Iris pigment epithelial cell (primary cell): ENCODE measurements at places on chromosomes 3 and 15.

GRCh38 chr3:53144446-53144845 is 14.2 kb upstream of the RFT1 start:
- DNase-seq: no peak

- DNase-seq: no peak
These were observed 71.7 kb downstream of the RPLP1 start for GRCh38 chr15:69524296-69524695.

DNA sequence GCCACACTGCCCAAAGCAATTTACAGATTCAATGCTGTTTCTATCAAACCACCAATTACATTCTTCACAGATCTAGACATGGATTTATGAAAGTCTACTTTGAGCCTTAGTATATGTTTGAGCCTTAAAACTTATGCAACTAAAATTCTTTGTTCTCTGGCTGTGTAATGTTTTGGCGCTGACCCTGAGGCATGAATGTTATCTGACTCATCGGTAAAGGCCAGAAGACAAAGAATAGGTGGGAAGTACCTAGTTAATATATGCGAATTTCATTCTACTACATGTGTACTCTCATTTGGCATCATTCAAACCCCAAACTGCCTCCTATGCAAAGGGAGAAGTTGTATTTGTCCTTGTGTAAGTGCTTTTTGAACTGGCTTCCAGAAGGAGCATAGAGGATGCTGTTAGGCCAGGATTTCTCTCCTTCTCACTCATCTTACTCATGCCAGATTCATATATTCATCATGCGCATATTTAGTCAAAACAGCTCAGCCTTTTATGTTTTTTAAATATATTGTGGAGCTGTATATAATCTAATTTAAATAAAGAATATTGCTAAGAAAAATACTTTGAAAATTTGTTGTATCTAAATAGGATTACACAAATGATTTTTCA is 204.2 kb downstream of the NFKBIZ start:
- peak; percentile 87 for DNase-seq

GRCh38 chr3:169811631-169812331 is 889 bp upstream of the LRRIQ4 start:
- peak; percentile 78 for DNase-seq

DNA sequence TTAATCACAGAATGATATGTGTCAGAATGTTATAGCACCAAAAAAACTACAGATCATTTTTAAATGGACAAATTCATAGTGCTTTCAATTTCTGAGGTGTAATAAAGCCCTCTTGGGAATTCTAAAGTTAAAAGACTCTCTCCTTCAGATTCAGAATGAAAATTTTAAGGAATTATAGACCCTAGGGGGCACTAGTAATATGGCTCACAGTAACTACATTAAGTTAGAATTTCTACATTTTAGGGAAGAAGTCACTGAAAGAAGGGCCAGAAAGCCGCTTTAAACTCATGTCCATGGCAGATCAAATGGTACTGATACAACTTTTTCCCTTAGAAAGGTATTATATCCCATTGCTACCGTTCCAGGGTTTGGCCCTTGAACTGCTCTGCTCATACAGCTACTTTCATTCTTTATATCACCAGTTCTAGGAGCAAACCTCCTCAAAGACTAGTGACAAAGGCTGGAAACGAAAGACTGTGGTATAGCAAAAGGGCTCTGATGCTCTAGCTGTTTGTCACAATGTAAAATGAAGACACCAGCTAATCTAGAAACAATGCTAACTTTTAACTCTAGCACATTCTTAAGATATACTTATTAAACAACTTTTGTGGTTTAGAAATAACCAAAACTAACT is 18.1 kb downstream of the DAZL start:
- no peak for DNase-seq

DNA sequence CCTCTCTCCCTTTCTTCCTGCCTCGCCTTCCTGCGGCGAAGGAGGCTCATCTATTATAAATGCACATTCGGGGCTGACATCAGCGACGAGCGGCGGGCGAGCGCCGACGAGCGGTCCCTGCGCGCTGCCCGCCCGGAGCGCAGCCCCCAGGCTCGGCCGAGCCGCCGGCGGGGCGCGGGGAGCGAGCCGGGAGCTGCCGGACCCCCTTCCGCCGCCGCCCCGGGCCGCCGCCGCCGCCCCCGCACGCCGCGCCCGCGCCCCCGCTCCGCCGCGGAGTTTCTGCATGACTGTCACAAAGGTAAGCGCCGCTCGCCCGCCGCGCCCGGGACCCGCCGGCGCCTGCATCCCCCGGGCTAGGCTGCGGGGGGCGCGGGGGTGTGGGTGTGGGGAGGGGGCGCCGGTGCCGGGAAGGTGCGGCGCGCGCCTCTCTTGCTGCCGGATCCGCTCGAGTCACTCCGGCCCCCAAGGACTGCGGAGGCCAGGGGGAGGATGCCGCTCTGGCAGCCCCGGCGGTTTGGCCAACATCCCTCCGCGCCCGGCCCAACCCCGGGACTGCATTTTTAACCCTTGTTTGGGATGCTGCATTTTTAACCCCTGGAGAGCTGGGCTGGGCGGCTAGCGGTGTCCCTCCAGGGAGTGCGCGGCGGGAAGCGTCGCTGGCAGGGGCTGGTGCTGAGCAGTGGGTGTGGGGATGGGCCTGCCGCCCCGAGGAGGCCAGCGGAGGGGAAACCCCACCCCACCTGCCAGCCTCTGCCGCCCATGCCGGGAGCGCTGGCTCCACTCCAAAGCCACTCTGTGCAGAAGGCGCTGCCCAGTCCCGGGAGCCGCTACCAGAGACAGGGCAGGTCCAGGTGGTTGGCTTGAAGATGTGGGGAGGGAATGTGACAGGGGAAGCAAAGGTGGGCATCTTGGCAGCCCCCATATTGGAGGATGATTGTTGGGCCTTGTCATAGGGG is at the start of gene CORO2B:
Gene CORO2B (plus strand): TSS at position 14 of the 956 bp plus-strand sequence. CDS start 270 bp downstream, at position 284.
- DNase-seq: peak; percentile 18

DNA sequence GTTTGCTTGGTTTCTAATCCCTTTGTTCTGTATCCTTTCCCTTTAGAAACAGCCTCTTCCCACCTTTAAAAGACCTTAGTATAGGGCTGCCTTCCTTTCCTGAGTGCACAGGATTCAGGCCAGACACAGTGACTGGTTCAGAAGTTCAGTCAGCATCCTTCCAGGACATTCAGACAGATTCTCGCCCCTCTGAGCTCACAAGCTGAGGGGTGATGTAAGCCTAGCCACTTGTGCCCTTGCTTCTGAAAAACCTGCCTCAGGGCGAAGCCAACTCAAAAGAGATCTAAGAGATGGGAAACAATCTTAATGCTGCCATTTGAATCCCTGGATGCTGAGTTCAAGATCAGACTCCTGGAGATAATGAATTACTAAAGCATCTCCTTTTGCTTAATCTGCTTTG is 6.7 kb upstream of the NSMCE3 start:
- DNase-seq: no peak

- DNase-seq: no peak
These were observed 56.2 kb downstream of the ABHD2 start for GRCh38 chr15:89144491-89144890.

DNA sequence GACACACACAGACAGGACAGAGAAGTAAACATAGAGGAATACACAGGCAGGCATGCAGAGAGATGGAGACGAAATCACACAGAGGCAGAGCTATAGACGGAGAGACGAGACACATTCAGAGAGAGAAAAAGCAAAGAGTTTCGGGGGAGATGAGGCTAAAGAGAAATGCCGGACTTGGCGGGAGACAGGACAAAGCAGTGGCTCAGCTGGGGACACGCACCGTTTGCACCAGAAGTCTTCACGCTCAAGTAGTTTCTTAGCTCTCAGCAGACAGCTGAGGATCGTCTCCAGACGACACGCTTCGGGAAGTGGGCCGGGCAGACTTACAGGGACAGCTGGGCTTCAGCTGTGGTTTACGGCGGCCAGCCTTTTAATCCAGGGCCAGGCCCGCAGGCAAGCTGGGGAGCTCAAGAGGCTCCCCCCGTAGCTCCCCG is 56.2 kb upstream of the DLG1 start:
- DNase-seq: peak; percentile 78

DNA sequence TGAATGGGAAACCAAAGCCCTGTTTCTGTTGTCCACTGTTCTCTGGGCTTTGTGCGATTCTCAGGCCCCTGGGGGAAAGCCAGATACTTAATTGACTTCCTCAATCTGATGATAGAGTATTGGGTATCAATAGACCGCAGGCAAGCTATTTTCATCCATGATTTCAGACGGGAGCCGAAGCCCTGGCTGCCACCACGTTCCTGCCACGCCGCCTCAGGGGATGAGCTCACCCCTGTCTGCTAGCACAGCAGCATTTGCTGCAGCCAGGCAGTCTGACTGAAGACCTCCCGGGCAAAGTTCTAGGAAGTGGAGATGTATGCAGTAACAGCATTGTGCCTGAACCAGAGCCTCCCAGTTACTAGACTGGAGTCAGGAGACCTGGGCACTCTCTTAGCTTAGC is 69.8 kb downstream of the ISG20 start:
- DNase-seq: no peak

- no peak for DNase-seq
These were observed 43.6 kb downstream of the LDHAL6B start for GRCh38 chr15:59250249-59250648.

DNA sequence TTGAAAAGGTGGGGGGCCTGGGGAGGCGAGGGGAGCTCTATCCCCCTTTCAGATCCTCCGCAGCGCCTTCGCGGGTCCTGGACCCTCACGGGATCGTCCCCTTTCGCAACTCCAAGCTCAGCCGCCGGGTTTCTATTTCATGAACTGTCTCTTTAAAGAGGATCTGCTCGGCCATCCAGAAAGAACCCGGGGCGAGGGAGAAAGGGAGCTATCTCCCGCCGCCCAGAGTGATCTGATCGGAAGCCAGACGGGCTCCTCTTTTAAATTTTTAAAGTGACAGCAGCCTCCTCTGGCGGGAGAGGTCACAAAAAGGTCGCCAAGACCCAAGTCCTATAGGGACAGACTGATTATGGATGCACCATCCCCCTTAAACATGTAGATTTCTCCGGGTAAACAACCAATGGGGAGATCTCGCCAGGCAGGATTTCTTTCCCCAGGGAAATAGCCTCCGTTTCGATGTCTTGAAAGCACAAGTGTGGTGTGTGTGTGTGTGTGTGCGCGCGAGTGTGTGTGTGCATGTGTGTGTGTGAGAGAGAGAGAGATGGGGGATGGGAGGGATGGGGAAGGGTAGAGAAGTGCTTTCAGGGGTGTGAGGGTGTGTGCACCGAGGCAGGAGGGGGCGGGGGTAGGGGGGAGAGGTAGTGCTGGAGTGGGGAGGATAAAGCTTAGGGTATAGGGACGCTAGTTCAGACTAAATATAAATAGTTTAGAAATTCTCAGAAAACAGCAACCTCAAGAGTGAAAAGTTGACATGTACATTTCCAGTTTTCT is 516.1 kb downstream of the MECOM start:
- DNase-seq: peak; percentile 62

DNA sequence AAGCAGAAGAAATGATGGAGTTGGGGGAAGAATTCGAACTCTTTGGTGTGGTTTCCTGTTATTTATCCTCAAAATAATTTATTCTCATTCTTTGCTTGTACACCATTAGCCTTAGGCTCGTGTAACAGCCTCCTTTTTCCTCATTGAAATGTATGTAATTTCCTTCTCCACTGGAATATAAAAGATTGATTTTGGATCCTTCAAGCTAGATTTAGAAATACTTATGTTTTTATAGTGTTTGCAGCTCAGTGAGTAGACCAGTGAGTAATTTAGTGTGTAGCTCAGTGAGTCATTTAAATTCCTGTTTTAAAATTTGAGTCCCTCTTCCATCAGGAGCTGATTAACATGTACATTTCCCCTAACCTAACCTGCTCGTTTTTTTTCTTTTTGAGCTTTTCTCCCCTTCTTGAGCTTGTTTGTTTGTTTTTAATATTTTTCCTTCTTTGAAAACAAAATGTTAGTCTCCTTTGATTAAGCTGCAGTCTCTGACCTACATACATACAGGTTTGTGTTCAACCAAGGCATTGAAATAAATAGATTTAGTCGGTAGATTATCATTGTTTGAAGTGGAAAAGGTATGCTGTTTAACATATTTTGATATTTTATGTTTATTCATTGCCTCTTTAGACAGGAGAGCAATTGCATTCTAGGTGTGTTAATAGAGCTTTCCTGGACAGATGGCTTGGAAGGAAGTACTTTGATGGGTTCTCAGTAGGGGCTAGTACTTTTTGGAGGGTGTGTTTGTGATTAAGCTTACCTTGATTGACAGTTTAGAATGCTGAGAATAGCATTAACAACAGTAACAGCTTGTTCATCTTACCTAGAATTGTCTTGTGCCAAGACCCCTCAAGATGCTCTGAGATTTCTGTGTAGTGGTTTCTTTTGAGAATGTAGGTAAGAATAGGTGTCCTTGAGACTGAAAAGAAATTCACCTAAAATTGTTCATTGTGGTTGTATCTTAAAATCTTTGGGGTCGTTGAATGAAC is 5.9 kb downstream of the USP3 start:
- peak; percentile 77 for DNase-seq

DNA sequence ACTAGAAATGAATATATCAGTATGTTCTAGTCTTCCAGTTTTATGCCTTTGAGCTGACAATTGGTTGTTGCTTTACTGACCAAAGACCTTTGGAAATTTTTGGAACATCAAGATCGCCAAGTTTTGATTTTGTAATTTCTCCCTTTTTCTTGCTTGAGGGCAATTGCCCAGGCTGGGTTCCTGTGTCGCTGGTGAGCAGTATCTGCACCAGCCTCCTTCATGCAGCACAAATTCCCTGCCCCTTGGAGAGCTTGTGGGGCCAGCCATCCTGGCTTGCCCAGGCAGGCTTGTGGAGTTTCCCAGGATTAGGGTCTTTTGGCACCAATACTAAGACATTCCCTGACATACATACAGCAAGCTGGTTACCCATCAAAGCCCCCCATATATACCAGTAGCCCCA is 37.9 kb upstream of the HACD2 start:
- DNase-seq: no peak

- no peak for DNase-seq
These were observed 151.4 kb downstream of the TIGIT start for GRCh38 chr3:114445233-114445632.

DNA sequence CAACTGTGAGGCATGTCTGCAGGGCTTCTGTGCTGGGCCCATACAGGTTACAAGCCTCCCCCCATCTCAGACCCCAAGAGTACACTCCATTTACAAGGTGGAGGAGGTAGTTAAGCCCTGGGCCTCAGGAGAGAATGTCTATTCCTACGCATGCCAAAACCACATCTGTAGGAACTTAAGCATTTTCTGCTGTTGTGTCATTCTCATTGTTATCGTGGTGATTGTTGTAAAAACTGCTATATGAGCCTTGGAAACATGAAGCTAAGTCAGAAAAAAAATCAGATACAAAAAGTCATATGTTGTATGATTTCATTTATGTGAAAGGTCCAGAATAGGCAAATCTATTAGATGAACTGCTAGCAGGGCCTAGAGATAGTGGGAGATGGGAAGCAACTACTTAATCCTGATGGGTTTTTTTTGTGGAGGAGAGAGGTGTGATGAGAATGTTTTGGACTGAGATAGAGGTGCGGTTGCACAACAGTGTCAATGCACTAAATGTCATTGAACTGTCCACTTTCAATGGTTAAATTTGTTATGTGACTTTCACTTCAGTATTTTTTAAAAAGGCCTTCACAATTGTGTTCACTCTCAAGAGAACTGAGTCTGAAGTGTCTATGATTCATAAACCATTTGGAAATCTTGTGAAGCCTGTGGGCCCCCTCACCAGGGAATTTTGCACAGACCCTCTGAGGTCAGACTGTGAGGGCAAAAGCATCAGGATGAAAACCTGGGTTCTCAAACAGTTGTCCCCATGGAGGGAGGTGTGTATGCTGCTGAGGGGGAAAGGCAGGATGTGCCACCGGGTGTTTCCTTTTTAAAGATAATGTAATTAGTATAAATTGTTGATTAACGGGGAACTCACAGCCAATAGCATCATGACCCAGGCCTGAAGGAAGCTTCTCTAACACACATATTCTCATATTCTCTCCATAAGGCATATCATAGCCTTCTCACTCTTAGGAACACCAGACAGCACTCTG is 3.2 kb downstream of the RTP3 start:
- peak; percentile 65 for DNase-seq

GRCh38 chr15:47337836-47338235 is 379.5 kb upstream of the SEMA6D start:
- DNase-seq: no peak
